Stimulated activated CD4-positive, alpha-beta T cell treated with anti-CD3 and anti-CD28 coated beads, Interleukin-4, amount 100 ng/mL, for 1 hour (primary cell): ENCODE measurements at places on chromosomes 2 and 18.
A peak's percentile ranks its signal among the peaks of the same experiment; 100 is the strongest.

DNA sequence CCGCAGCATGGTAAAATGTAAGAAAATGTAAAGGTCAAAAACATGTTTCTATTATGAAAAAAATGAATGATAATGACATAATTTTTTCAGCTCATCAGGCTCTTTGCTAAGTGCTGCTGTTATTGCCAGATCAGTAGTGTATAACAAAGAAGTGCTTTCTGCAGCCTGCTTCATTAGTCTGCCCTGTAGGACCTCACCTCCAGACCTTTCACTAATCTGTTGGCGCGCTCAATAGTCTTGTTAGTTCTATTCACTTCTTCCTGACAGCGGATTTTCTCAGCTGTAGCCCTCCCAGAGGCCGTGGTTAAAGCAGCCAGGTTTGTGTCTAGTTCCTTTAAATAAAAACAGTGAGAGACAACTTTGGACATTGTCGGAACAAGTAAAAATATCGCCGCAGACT, 97.7 kb downstream of the CDCA7 start:
- no peak for DNase-seq

DNA sequence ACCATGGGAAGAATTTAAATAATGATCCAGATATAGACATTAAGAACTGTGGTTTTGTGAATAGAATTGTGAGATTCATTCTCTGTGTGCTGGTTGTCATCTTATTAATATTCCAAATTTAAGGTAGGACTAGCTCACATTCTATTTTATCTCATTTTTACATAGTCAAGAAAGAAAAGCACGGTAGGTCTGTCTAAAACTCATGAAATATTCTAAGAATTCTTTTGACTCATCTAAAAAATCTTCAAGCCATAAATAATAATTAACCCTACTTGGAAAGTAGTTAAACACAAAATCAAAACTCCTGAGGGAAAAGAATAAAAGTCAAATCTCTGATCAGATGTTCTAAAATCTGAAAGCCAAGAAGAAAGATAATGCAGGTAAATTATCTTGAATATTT, 388.8 kb upstream of the CHAC2 start:
- DNase-seq = no peak

DNA sequence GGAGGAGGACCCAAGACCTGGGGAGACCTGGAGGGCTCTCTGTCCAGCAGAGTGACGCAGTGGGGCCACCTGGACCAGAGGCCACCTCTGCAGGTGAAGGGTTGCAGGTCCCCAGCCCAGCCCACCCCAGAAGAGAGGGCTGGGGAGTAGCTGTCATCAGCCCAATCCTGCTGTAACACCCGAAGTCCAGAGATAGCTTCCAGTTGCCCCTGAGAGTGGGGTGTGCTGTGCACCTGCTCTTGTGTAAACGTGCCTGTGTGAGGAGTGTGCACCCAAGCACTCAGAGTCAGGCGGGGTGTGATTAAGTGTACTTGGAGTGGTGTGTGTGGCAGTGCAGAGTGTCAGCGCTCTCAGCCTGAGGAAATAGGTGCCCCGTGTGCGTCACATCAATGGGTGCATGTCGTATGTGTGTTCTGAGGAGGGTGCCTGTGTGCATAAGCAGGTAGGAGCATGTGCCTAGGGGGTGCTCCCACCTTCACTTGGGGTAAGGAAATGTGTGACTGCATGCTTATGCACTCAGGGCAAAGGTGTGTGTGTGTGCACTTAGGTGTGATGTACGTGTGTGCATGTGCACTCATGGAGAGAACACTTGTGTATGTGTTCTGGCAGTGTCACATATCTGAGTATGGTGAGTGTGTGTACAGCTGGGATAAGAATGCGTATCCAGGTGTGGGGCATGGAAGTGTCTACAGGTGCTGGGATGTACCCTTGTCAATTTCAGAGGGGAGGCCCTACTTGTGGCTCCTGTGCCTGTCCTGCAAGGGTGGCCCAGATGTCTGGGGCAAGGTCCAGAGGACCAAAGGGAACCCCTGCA, 672 bp downstream of the ATP6V1B1 start:
- no peak for DNase-seq

DNA sequence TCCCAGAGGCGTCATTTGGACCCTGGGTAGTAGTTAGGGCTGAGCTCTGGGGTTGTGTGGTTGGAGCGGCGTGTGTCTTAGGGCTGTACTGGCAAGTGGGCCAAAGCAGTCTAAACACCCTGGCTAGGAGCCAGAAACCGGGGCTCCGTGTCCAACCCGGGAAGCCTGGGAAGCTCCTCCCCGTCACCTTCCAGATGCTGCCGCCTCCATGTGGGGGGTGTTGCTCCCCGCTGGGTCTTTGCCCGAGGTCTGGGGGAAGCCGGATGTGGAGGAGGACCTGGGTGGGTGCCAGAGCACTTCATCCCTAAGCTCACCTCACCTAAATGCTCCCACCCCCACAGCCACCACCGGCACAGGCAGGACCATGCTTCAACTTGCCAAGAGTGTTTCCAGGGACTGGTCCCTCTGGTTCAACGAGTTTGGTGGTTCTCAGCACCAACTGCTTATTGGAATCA, 25.4 kb downstream of the TET3 start:
- DNase-seq = no peak

- DNase-seq = no peak
Observed at GRCh38 chr18:508835-509234, 8.3 kb upstream of the COLEC12 start.

GRCh38 chr2:189128970-189129369, 50.6 kb downstream of the COL5A2 start:
- DNase-seq = no peak

DNA sequence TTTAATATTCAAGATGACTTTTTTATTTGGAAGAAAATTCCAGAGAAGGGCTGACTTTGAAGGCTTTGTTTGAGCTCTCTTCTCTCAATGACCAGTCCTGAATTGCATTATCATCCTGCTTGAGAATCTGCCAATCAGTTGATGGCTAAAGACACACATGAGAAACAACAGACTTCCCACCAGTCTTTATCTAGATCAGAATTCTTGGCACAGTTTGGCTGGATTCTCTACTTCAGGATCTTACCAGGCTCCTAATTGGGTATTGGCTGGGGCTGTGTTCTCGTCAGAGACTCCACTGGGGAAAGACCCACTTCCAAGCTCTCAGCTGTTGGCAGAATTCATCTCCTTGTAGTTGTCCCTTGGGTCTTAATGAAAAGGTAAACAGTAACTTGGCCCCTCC, 86.0 kb downstream of the WDSUB1 start:
- no peak for DNase-seq

DNA sequence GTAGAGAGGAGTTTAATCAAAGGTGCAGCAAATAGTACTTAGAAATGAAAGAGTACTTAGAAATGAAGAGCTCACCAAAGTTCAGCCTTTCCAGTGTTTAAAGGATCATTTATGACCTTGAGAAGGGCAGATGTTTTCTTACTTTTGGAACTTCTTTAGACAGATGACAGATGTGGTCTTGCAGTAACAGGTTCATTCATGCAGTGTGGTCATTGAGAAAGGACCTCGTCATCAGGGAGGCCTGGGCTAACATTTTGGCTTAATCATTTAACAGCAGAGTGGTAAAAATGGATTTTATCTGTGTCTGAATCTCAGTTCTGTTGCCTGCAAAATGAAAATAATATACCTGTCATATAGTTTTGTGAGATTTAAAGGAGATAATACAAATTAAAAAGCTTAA, 75.1 kb upstream of the NT5C1B start:
- DNase-seq = no peak

DNA sequence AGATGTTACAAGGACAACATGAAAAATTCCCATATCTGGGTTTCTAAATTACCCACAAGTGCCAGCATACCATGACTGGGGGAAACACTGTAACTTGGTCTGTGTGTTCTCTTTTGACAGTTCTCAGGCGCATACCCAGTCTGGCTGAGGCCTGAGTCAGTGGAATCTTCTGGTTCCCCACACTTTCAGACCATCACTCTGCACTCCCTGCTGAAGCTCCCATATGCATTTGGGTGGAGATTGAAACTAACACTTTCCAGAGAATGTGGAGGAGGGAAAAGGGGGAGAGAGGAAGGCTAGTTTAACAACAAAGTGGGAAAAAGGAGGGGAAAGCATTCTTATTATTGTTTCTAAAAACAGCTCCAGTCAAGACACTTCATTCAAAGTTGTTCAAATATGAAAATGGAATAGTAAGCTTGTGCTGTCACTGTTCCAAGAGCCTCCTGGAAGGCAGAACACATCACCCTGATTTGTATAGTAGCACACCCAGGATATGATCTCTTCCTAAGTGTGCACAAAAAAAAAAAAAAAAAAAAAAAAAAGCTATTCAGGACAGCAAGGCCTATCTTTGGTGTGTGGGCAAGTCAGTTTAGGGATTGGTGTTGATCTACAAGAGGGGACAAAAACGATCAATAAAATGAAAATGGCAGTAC, 48.1 kb upstream of the CTIF start:
- DNase-seq = no peak

DNA sequence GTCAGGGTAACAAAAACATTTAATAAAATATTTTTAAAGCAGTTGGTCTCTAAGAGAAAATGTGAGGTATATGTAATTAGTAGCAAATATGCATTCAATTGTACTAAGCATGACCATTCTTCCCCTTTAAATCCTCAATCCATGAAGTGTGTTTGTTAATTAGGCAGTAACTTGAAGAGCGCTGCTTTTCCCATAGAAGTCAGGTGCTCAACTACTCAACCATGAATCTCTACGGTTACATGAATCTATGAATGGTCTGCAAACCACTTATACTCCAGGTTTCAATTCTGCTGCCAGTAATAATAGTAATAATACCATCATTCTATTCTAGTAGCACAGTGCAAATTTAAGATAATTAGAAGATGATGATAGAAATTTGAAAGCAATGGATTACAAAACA, 55.8 kb downstream of the SLC8A1 start:
- DNase-seq = no peak

- no peak for DNase-seq
Observed at GRCh38 chr2:86417961-86418360, 23.2 kb upstream of the KDM3A start.

GRCh38 chr2:52934323-52934898, 833.2 kb upstream of the CHAC2 start:
- DNase-seq = no peak

- no peak for DNase-seq
Observed at GRCh38 chr2:24111407-24111901, 11.7 kb downstream of the PFN4 start.

- DNase-seq = no peak
Observed at GRCh38 chr2:235698028-235698427, 204.2 kb downstream of the AGAP1 start.

GRCh38 chr2:68744366-68744912, 9.8 kb downstream of the ARHGAP25 start:
- no peak for DNase-seq

GRCh38 chr18:12928206-12928605, 19.6 kb upstream of the SEH1L start:
- DNase-seq = no peak

DNA sequence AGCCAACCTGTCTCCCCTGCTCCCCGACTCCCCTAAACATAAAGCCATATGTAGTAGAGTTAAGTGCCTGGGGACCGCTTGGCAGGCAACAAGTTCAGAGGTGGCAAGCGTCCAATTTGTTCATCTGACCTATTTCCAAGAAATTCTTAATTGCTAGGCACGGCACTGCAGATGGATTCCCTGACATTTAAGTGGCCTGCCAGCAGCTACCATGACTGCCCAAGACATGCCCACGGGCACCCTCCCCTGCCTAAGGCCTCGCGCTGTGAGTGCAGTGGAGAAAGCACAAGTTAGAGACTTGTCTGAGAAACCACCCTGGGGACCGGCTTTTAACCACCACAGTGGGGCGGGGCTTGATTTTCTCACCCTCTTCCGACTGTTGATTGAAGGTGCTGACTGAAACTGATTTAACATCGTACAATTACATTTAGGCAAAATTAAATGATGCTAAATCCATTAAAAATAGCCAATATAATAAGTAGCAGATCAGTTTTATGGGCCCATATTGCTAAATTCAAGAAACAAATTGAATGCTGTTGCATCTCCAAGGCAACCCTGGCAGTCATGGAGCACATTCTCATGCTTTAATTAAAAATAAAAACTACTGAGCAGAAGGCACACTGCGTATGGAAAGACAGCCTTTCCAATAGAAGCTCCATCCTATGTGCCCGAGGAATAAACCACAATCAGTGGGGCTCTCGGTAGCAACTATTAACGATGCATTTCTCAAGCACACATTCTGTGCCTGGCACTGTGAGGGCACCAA, 163.6 kb upstream of the ACAA2 start:
- DNase-seq = no peak

- DNase-seq = no peak
Observed at GRCh38 chr18:76952747-76953146, 130.4 kb downstream of the ZNF236 start.

DNA sequence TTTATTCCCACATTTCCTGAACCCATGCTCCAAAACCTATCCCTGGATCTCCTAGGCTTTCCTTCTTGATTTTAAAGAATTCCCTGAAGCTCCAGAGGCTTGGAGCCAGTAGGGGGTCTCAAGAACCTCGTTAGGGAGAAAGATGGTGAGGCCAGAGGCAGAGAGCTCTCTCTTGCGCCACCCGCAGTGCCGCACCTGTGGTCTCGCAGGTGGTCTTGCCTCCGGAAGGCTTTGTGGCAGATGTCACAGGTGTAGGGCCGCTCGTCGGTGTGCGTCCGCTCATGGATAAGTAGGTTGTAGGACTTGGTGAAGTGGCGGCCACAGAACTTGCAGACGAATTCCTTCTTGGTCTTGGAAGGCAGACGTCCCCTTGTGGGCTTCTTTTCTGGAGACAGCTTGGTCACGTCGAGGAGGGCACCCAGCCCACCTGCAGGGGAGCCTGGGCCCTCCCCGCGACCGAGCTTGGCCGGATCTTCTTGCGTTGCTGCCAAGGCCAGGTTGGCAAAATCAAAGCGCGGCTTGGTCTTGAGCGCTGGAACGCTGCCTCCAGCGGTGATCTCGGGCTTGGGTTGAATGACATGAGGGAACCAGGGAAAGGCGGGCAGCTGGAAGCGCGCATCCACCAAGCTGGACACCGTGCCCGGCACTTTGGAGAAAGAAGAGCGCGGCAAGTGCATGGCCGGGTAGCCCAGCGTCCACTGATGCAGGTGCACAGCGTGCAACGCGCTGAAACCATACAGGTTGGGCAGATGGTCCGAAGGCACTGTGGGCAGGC, 5.3 kb downstream of the OSR1 start:
- no peak for DNase-seq

DNA sequence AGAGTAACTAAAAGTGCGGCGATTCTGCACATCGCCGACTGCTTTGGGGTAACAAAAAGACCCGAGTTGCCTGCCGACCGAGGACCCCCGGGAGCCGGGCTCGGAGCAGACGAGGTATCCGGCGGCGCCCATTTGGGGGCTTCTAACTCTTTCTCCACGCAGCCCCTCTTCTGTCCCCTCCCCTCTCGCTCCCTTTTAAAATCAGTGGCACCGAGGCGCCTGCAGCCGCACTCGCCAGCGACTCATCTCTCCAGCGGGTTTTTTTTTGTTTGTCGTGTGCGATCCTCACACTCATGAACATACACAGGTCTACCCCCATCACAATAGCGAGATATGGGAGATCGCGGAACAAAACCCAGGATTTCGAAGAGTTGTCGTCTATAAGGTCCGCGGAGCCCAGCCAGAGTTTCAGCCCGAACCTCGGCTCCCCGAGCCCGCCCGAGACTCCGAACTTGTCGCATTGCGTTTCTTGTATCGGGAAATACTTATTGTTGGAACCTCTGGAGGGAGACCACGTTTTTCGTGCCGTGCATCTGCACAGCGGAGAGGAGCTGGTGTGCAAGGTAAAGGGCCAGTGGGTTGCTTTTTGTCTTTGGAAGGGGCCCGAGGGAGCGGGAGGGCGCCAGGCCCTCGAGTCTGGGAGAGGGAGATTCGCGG, 1.4 kb downstream of the TRIB2 start:
- peak; percentile 41 for DNase-seq

GRCh38 chr2:175154661-175155082, 13.3 kb downstream of the ATF2 start:
- no peak for DNase-seq

- DNase-seq = no peak
Observed at GRCh38 chr2:68330691-68331090, 10.9 kb upstream of the CNRIP1 start.
